Kidney capillary endothelial cell (primary cell): ENCODE measurements at places on chromosomes 6 and 20.

GRCh38 chr6:13241364-13241763, 87.0 kb downstream of the TBC1D7 start:
- DNase-seq, result no peak

GRCh38 chr6:170253910-170254269, 37.0 kb downstream of the DLL1 start:
- DNase-seq, result no peak

DNA sequence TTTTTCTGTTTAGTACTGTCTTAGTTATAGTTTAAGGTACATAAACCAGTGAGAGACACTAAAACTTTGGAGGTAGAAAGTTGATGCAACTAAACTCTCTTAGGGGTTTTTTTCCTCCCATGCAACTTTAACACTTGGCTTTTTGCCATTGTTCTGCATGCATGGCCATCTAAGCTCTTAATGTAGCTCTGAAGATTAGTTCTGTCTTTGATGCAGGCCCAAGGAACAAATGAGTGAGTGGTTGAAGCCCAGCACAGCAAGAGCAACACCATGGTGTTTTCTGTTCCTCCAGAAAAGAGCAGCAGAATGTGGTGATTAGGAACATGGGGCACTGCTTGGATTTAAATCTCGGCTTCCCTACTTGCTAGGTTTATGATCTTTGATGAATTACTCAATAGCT, 89.3 kb downstream of the L3MBTL3 start:
- DNase-seq, result no peak

DNA sequence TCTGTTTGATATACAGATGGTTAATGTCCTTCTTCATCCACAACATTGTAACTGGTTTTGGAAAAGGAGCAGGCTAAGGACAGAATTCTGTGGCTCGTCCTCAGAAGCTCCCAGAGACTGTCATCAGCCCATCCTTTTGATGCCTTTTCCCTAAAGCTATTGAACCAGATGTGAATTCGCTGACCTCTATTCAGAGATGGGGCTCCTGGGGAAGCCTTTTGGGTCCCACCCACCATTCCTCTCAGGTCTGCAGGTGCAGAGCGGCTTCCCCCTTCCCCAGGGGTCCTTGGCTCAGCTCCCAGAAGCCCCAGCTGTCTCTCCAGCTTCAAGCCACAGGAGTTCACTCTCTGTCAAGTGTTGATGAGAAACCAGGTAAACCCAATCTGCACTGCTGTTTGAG, 191.7 kb downstream of the SMOC2 start:
- DNase-seq, result no peak

GRCh38 chr6:79630380-79630882, 698 bp upstream of the SH3BGRL2 start:
- DNase-seq, result no peak
